ENCODE measurements at places on chromosomes 12 and 14.

DNA sequence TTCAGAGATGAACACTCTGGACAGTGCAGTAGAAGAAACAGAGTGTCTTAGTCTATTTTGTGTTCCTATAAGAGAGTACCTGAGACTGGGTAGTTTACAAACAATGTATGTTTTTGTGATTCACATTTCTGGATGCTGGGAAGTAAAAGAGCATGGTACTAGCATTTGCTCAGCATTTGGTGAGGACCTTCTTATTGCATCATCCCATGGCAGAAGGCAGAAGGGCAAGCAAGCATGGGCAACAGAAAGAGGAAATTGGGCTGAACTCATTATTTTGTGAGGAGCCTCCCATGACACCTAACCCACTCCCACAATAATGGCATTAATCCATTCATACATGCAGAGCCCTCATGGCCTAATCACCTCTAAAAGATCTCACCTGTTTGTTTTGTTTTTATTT is 8.0 kb downstream of the ANKS1B start:
- DNase-seq, result no peak

GRCh38 chr12:89357297-89357730 is 5.0 kb upstream of the DUSP6 start:
- no peak for DNase-seq

DNA sequence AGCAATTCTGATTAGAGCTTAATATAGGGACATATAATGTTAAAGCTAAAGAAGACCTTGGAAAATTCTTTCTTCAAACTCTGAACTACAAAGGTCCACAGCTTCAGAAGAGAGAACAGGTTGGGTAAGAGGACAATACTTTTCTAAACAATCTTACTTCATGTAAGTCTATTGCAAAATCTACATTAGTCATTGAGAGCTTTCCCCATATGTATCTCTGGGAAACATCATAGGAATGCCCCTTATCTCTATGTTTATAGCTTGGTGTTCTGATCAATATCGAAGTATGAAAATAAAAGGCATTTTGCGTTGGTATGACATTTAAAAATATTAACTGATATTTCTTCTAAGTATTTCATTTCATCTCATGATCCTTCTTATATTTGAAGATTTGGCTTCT is 962.6 kb downstream of the AACS start:
- no peak for DNase-seq

DNA sequence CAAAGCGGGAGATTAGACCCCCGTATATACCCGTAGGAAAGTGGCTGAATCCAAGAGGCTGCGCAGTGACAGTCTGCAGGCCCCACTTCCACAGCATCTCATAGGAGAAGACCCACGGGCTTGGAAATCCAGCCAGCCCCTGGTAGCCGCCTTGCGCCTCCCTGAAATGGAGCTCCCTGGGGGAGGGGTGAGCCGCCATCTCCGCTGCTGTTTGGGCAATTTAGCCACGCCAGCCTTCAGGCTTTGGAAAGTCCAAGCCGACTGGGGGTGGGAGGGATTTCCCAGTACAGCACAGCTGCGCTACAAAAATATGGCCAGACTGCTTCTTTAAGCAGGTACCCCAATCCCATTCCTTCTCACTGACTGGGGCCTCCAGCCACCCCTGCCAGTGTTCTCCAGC is 53.4 kb downstream of the CAND1 start:
- DNase-seq, result no peak

DNA sequence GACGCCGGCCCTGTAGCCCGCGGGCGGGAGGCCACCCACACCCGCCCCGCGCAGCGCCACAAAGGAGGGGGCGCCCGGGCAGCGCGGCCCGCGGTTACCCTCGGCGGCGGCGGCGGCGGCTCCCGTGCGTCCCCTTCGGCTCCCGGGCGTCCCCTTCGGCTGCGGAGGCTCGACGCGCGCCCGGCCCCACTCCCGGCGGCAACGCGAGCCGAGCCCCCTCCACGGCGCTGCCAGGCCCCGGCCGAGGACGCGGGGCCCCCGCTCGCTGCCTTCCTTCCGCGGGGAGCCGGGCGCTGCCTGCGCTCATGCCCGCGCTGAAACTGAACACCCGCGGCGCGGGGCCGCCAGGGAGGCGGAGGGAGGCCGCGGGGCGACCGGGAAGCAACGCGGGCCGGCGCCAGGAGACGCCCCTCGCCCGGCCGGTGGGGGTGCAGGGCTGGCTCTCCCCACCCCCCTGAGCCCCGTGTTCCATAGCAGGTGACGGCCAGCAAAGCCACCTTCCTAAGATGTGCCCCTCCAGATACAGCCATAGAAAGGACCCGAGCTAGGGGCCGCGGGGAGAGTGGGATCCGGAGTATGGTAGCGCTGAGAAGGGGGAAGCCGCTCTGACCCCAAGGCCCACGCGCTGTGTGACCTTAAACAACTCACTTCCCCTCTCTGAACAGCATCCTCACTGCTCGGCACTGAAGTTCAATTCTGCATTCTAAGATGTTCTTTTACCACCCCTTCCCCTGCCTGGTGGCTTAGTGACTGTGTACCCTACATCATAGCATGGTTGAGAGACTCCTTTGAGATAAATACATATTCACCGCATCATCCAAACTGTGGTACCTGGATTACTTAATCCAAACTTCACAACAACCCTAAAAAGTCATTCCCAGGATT is 42.8 kb downstream of the KDM2B start:
- DNase-seq, result peak; percentile 25

DNA sequence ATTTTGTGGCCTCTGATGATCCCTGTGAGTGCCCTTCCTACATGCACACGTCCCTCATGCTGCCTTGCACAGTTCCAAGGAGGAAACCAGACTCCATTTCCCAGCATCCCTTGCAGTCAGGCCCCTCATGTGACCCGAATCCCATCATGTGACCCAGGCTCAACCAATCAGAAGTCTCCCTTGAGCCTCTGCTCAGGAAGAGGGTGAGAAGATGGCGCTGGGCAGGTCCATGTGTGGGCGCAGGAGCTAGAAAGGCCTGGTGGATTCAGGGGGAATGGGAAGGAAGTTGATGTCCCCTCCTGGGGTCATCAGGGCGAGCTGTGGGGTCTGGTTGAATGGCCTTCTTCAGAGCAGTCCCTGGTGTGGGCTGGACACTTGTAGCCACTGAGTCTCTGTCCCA is 240.5 kb downstream of the ADGRD1 start:
- DNase-seq, result no peak

- DNase-seq, result no peak
Measured at GRCh38 chr12:108375986-108376663, 37.0 kb upstream of the CMKLR1 start.

GRCh38 chr12:24069532-24070395 is 120.3 kb upstream of the SOX5 start:
- no peak for DNase-seq

DNA sequence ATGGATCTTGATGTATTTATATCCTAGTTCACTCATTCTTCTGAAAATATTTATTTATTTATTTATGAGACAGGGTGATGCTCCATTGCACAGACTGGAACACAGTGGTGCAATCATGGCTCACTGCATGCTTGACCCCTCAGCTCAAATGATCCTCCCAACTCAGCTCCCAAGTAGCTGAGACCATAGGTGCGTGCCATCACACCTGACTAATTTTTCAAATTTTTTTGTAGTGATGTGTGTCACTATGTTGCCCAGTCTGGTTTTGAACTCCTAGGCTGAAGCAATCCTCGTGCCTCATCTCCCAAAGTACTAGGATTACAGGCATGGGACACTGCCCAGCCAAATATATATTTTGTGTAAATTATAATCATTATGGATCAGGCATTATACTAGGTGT is 595.6 kb upstream of the ATP2B1 start:
- DNase-seq, result no peak

- no peak for DNase-seq
Measured at GRCh38 chr12:51631591-51631990, 40.6 kb downstream of the SCN8A start.

DNA sequence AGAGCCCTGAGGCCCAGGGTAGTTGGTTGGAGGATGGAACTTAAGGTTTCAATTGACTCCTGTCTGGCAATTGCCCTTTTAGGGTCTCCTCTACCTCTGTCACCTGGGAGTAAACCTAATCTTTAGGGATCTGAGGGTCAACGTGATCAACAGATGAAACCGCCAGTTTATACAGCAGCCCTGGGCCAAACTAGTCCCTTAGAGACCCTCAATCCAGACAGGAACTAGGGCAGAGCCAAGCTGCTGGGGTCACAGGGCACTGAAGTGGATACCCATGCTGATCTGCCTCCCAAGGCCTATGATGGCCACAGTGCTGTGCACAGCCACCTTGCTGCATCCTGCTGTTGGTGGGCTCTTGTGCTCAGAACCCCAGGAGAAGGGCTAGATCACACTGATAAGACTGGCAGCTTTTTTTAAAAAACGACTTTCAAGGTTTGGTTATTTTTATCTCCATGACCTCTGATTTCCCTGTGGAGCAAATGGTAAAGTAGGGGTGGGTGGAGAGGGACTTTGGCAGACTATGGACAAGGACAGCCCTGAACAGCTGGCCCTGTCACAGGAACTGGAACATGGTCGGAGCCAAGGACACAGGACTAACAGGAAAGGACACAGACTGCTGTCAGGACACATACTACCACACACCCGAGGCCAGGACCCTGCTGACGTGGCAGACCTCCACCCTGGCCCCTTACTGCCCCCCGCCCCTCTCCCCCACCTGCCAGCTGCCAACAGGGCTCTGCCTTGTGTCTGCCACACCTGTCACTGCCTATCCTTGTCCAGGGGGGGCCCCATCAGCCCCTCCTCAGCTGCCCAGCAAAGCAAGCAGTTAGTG is 474 bp downstream of the FITM1 start:
- DNase-seq, result no peak

DNA sequence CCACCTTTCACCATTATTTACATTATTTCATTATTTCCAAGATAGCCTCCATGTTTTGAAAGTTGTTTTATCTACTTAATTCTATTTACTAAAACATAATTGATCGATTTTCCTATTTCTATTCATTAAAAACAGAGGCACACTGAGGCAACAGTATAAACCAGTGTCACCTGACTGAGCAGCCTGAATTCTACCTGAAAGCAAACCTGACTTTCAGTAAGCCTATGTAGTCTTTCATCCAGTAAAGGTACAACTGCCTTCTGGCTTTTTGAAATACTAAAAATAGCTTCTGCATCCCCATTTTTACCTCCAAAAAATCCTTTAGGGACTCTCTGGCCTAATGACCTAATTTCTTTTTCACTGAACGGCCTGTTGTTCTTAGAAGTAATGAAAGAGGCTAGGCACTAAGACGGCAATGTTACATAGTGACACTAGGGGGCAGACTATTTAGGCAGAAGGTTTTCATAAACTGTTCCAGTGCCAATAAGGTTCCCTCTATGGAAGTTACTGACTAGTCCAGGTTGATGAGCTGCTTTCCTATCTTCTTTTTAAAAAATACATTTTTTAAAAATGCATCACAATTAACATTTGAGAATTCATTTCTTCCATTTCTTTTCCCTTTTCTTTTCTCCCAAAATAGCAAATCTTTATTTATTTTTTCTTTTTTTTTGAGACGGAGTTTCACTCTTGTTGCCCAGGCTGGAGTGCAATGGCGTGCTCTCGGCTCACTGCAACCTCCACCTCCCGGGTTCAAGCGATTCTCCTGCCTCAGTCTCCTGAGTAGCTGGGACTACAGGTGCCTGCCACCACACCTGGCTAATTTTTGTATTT is 17.5 kb downstream of the ANAPC5 start:
- DNase-seq, result no peak

DNA sequence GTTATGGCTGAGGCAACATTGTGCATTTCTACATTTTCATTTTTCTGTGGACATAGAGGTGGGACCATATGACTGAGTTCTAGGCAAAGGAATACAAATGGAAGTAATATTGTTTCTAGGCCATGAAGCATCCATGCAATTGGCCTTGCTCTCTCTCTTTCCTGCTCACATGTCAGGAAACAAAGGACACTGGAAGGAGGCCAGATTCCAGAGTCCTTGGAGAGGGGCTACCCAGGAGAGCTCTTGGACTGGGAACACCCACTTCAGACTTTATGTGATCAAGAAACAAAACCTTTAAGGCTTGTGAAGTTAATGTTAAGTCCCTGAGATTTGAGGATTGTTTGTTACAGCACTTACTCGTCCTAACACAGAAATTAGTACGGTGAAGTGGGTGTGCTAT is 32.8 kb downstream of the PDZRN4 start:
- no peak for DNase-seq

GRCh38 chr12:71536279-71536938 is 96.8 kb downstream of the LGR5 start:
- DNase-seq, result no peak

DNA sequence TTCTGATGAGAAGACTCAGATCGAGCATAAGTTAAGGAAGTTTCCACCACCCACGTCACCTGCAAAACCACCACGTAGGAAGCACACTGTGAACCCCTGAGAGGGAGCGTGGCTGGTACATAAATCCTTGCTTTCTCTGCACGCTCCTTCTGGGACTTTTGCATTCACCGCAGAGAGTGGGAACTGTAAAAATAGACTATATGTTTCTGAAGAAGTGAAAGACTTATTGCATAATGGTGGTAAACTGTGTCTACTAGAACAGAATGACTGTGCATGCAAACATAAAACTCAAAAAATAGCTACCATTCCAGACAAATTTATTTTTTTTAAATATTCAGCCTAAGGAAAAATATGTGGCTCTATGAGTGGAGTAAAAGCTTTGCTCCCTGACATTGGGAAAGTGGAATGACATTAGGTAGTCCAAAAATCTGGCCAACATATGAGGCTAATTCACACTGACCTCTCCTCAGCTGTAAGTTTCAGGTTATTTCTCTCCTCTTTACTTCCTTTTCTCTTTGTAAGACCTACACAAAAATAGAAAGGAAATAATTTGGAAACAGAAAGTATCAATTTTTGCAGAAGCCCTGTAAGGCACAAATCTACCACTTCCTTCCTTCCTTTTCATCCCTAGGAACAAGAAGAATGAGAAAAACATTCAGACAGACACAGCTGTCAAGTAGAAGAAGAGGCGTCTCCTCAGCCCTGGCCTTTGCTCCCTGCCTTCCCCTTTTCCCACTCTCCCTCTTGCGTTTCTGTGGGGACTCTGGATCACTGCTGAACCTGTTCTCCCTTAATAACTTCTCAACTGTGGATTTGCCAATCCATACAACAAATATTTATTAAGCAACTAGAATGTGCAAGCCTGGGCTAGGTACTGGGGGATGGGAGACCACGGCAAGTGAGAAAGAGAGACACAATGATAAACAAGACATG is 264.3 kb upstream of the FOXN3 start:
- peak; percentile 61 for DNase-seq

GRCh38 chr12:18864900-18865561 is 127.1 kb downstream of the CAPZA3 start:
- DNase-seq, result no peak

GRCh38 chr14:88323523-88324199 is 592 bp upstream of the KCNK10 start:
- no peak for DNase-seq

- no peak for DNase-seq
Measured at GRCh38 chr14:21251215-21251614, 18.0 kb downstream of the HNRNPC start.

GRCh38 chr14:81396113-81396512 is 4.0 kb downstream of the STON2 start:
- no peak for DNase-seq

DNA sequence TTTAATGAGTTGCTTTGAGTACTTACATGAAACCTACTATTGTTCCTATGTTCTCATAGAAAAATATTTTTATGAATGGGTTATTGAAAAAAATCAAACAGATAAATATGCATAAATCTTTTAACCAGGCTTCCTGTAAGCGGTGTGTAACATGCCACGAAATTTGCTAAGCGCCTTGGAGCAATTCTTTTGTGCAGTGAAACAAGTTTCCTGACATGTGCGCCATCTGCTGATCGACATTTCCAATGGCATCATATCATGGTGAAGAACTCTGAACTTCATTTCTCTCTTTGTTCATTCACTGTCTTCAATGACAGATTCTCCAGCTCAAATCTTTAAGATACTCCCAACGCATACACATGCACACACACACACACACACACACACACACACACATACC is 145.6 kb upstream of the NAV3 start:
- DNase-seq, result no peak

Data from stimulated activated CD4-positive, alpha-beta T cell treated with anti-CD3 and anti-CD28 coated beads, Interleukin-4, amount 100 ng/mL, for 1 hour (primary cell).